ENCODE measurements at places on chromosomes 16 and 17. TPM values are rescaled to one million over a fixed set of nuclear protein-coding genes. Genes with fewer than 3 reads are reported as not detected.
A peak's percentile ranks its signal among the peaks of the same experiment; 100 is the strongest.

DNA sequence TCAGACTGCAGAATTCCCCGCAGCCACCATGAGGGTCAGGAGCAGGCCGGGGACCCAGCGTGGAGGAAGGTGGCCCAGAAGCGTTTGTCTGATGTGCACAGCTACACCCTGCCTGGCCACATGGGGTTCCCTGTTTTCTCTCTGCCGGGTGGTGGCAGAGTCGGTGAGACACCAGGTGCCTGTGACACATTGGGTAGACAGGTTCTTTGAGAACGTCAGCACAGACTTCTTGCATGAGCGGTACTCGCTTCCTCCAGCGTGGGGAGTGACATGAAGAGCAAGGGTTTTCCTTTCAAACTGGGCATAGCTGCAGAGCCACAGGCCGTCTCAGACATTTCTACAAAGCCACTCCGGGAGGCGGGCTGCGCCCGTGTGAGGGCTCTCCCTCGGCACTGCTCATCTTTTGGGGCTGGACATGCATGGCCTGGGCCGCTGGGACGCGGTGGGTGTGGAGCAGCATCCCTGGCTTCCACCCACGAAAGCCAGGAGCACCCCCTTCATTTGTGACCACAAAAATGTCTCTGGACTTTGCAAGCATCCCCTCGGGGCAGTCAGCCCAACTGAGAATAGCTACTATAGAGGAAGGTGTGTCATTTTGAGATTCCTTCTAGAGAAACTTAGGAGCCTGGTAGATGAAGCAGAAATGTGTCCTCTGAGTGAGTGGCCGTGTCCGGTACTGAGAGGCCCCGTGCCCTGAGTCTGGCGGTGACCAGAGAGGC, 26.0 kb downstream of the NME3 start:
- DNase-seq, result peak; percentile 94

DNA sequence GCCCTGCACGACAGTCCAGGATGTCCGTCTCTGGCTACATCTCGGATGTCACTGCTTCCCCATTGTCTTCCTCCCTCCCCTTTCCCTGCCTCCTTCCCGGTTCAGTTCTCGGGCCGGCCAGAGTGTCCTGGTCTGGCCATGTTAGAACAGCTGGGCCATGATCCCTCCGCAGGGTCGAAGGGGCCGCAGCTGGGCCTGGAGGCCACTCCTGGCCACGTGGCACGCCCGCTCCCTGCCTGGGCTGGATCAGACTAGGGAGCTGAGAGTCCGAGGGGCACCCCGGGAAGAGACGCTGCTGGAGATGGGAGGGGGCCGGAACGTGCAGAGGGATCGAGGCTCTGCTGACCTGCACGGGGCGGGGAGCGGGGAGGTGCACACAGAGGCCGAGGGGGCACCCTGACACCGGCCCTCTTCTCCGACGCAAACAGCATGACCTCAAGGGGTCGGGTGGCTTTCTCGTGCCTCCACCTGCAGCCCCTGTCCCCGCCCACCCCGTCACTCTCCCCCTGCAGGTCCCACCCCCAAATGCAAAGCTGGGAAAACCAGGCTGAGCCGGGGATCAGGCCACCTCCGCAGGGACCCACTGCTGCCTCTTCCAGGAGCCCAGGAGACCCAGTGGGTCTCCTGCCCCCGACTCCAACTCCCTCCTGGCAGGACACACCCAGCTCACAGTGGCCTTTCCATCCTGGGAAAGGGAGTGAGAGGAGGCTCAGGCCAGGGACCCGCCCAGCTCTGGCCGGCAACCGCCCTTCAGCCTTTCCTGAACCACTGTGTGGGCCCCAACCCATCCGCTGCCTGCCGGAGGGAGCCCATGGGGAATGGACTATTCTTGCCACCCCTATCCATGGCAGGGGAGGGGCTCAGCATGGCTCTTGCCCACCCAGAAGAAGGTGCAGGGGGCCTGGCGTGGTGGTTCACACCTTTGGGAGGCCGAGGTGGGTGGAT, 38.5 kb downstream of the CTU2 start:
- no peak for DNase-seq

DNA sequence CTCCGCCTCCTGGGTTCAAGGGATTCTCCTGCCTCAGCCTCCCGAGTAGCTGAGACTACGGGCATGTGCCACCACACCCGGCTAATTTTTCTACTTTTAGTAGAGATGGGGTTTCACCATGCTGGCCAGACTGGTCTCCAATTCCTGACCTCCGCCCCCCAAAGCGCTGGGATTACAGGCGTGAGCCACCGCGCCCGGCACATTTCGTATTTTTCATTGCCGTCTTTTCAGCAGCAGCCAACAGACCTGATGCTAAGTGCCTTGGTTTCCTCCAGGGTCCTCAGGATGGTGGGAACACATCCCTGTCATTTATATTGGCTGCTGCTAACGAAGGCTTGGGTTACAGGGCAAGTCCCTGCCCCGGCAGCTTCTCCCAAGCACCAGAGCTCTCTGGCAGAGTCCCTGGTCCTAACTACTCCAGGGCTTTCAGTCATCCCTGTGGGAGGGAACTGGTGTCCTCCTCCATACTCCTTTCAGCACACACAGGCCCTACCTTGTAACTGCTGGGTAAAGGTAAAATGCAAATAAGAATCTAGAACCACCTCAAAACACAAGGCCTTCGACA, 1.5 kb upstream of the RNF157 start:
- peak; percentile 34 for DNase-seq

- no peak for DNase-seq
These were observed 21.4 kb downstream of the GRIN2C start for GRCh38 chr17:74838274-74838673.

DNA sequence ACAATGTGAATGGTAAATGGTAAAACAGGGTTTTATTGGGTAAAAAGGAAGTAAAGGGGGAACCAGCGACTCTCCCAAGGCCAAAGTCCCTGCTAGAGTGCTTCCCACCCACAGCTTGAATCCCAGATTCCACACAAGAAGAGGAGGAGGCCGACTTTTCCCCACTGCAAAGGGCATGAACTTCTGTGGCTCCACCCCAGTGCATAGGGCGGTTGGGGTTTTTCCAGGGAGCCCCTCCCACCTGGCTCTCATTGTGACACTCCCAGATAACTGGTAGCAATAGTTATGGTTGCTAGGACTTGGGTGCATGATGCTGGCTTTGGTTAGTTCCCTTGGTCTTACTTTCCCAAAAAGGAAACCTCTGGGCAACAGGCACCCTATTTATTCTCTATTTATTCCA, 666.0 kb upstream of the CA10 start:
- DNase-seq, result no peak

DNA sequence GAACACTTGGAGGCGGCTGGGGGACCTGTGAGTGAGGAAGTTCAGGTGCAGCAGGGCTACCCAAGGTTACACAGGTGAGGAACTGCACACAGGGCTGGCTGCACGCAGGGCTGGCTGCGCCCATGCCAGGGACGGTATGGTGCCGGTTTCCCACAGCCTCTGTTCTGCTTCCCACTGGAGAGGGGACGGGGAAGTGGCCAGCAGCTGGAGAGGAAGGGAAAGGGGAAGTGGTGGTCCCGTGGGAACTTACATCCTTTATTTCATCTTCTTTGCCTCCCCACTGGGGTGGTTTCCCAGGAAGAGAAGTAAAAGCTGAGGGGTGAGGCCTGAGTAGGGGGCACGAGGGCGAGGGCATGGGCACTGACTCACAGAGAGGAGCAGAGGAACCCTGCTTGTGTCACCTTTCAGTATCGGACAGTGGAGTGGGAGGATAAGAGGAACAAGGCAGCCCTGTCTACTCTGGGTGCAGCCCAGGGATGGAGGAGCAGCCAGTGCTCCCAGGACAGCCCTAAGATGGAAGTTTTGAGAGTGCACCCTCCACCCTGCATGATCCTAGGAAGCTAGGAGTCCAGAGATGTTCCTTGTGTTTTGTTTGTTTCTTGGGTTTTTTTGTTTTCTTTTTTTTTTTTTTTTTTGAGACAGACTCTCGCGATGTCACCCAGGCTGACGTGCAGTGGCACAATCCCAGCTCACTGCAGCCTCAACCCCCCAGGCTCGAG, 25.5 kb upstream of the CDH1 start:
- DNase-seq, result no peak

- no peak for DNase-seq
These were observed 21.3 kb upstream of the KCNJ12 start for GRCh38 chr17:21354796-21355385.

DNA sequence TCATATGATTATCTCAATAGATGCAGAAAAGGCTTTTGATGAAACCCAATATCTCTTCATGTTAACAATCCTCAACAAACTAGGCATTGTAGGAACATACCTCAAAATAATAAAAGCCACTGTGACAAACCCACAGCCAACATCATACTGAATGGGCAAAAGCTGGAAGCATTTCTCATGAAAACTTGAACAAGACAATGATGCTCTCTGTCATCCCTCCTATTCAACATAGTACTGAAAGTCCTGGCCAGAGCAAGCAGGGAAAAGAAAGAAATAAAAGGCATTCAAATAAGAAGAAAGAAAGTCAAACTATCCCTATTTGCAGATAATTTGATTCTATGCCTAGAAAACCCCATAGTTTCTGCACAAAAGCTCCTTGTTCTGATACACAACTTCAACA, 999.2 kb upstream of the GOT2 start:
- DNase-seq, result no peak

GRCh38 chr17:81009136-81009535, 17.5 kb downstream of the CHMP6 start:
- DNase-seq, result no peak

GRCh38 chr16:71569621-71570020, 7.3 kb downstream of the TAT start:
- DNase-seq, result no peak

DNA sequence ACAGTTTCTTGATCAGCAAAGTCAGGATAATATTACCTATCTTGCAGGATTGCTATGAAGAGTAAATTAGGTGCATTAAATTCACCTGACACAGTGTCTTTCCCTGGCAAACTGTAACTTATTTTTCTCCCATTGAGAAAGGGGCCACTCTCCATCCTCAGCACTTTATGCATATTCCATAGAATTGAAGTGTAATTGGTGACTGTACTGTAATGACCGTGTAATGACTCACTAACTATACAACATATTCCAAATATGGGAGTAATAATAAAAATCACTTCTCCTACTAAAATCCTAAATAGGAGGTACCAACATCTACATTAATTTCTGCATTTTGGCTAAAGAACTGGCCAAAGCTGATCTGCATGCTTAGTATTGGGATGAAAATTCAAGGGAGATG, 141.9 kb upstream of the NOG start:
- no peak for DNase-seq

DNA sequence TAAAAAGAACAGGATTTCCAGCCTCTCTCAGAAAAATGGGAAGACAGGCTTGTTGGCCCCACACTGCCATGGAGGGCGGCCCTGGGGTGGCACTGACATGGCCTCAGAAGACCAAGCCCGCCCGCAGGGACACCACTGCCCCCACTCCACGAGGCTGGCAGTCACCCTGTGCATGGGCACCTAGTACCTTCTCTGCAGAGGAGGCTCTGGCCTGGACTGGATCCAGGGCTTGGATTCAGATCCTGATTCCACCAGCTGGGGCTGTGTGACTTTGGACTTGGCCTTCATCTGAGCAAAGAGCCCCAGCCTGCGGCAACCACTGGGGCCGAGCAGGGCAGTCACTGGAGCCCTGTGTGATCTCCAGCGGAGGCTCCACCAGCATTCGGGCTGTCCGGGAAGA, 16.8 kb upstream of the FASN start:
- no peak for DNase-seq

GRCh38 chr16:49440156-49441065, 66.8 kb downstream of the C16orf78 start:
- DNase-seq, result no peak

GRCh38 chr17:21285164-21286065, 904 bp downstream of the MAP2K3 start:
- peak; percentile 44 for DNase-seq

DNA sequence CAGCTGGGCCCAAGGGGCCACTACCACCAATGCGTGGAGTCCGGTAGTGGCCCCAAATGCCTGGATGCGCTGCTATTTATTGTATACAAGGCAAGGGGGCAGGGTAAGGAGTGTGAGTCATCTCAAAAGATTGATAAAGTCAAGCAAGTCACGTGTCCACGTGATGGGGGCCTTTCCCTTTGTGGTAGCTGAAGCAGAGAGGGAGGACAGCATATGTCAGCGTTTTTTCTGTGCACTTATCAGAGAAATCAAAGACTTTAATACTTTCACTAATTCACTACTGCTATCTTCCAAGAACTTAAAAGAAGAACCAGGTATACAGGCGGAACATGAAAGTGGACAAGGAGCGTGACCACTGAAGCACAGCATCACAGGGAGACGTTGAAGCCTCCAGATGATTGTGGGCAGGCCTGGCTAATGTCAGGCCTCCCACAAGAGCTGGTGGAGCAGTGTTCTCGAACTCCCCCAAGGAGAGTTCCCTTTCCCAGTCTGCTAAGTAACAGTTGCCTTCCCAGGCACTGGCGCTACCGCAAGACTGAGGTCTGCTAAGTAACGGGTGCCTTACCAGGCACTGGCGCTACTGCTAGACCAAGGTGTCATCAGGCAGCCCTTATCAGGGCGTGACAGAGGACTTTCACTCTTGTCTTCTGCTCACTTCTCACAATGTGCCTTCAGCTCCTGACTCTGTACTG, 10.8 kb upstream of the ASB16 start:
- DNase-seq, result peak; percentile 31

DNA sequence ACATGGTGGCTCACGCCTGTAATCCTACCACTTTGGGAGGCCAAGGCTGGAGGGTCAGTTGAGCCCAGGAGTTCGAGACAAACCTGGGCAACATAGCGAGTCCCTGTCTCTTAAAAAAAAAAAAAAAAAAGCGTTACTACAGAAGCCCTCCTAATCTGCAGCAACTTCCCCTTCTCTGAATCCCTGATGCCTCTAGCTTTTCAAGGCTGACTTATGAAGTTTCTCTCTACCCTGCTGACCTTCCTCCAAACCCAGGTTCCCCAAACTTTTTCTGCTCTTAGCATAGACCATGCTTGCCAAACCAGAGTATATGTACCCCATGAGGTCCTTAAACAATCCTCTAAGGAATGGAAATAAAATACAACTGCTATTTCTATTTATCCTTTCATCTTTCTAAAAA, 16.4 kb downstream of the LYRM1 start:
- no peak for DNase-seq

DNA sequence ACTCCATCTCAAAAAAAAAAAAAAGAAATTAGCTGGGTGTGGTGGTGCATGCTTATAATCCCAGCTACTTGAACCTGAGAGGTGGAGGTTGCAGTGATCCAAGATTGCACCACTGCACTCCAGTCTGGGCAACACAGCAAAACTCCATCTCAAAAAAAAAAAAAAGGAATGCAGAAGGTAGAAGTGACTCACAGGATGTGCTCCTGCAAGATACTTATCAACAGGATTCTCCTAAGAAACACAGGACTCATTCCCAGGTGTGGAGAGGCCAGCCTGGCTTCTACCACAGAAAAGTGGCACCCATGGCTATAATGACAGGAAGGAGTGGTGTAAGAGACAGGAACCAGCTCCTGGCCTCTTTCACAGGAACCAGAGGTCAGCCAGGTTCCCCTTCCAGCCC, 13.8 kb downstream of the ELMO3 start:
- no peak for DNase-seq

GNGT2 gene
- total RNA-seq, result not detected

ICAM2 gene
- total RNA-seq, result not detected

CCL5 gene
- not detected for total RNA-seq

RND2 gene
- total RNA-seq, result 0.03 TPM

PPY gene
- total RNA-seq, result not detected

DPEP3 gene
- not detected for total RNA-seq

BRICD5 gene
- total RNA-seq, result 0.88 TPM

ELMO3 gene
- 0.72 TPM for total RNA-seq

HAPSTR1 gene
- total RNA-seq, result 91.1 TPM

HES7 gene
- not detected for total RNA-seq
